ENCODE measurements at places on chromosomes 2 and 18.

- no peak for DNase-seq
These were observed 88.5 kb upstream of the APCDD1 start for GRCh38 chr18:10365901-10366300.

- no peak for DNase-seq
These were observed 15.9 kb downstream of the KLHL41 start for GRCh38 chr2:169525434-169525833.

DNA sequence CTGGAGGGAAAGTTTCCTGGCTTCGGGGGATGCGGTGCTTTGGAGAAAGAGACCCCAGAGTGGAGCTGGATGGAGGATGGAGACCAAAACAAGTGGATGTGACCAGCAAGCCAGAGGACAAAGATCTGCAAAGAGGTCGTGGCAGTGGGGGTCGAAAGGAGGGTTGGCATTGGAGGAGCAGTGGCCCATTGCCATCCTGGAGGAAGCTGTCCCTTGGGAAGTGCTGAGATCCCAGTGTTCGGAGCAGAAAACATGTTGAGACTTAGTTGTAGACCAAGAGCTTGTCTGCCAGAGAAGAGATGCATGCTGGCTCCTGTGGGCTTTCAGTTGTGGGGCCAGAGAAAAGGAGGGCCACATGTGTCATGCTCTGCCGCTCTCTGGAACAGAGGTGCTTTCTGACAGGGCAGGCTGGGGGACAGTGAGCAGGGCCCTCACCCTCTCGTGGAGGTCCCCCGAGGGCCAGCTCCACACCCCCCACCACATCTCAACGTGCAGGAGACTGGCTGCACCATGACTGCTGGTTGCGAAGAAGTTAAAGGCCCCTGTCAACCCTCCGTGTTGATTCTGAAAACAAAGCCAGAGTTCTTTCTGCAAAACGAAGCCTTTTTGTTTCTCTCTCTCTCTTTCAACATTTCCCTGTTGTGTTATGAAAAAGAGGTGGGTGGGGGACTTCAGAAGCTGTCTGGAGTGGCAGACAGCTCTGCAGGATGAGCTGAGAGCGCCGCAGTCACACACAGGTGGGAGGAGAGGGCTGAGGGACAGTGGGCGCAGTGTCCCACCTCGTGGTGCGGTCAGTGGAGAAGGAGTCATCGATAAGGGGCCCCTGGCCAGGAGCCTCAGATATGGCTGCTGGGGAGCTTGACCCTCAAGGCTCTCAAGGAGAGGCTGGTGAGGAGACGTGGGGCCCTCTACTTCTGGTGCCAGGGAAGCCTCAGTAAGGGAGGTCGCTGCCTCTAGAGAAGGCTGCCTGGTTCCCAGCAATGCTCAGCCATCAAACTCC is 77.6 kb upstream of the BCL2L11 start:
- no peak for DNase-seq

GRCh38 chr2:64090264-64090663 is 54.0 kb downstream of the PELI1 start:
- DNase-seq = no peak

- no peak for DNase-seq
These were observed 255.1 kb upstream of the THSD7B start for GRCh38 chr2:136510244-136510643.

- DNase-seq = no peak
These were observed 120.6 kb downstream of the PIGN start for GRCh38 chr18:62066102-62066818.

DNA sequence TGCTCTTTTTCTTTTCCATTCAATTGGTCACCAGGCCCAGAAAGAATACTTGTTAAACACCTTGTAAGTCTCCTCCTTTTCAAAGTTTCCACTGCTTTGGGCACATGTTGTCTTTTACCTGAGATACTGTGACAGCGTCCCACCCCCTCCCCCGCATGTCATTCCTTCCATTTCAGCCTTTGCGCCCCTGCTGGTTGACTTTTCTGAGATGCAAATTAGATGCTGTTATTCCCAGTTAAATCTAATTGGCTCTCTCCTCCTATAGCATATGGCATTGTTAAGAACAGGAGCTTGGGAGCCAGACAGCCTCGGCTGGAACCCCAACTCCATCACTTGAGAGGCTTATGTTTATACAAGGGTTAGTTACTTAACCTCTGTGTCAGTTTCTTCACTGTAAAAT is 80.3 kb upstream of the GAREM1 start:
- no peak for DNase-seq

DNA sequence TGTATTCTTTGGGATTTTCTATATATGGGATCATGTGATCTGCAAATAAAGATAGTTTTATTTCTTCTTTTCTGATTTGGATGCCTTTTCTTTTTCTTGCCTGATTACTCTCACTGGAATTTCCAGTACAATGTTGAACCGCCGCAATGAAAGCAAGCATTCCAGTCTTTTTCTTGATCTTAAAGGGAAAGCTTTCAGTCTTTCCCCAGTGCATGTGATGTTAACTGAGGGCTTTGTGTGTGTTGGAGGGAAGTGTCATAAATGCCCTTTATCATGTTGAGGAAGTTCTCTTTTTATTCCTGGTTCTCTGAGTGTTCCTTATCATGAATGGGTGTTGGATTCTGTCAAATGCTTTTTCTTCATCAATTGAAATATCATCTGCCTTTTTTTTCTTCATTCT is 16.9 kb upstream of the CYBRD1 start:
- DNase-seq = no peak

- no peak for DNase-seq
These were observed 377.4 kb upstream of the DSEL start for GRCh38 chr18:67893916-67894315.

GRCh38 chr2:224263571-224264043 is 138.3 kb downstream of the FAM124B start:
- no peak for DNase-seq

GRCh38 chr18:14935210-14935609 is 187.2 kb downstream of the ANKRD30B start:
- no peak for DNase-seq

DNA sequence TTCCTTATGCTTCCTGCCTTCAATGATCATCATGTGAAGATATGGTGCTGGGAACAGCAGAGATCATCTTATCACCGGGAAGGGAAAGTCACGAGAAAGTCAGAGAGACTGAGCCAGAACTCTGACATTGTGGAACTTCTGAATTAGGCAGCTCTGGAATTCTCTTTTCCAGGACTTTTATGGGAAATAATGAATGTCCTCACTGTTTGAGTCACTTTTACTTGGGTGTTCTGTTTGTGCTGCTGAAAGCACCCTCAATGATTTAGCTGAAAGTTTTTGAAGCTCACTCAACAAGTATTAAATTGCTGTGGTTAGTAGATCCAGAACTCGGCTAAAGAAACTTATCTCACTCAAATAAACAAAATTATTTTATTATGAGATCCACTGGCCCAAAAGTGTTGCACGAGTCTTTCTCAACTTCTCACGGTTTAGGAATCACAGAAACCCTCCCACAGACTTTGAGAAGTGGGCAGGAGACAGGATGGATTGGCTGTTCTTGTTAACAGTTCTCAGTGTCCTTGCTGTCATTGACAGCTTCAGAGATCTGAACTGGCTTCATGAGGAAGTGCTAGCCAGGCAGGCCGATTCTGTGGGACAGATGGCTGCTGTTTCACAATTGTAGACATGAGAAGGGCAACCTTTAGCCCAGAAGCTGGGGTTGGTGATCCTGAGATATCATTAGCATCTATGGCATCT is 26.4 kb upstream of the ATRAID start:
- no peak for DNase-seq

DNA sequence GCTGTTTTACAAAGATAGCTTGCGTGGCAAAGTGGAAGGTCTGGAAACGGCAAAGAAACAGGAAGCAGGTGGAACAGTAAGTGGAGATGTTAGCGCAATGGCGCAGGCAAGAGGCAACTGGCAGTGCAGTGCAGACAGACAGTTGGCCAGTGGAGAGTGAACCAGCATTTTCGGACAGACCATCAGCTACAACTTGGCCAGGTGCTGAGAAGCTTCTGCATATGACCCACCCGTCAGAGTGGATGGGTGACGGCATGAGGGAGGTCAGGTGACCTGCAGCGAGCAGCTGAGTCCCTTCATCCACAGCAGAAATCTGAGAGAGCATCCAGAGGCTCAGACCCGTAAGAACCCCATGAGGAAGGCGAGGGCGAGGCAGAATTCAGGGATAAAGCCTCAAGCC is 33.8 kb downstream of the NPC1 start:
- no peak for DNase-seq

DNA sequence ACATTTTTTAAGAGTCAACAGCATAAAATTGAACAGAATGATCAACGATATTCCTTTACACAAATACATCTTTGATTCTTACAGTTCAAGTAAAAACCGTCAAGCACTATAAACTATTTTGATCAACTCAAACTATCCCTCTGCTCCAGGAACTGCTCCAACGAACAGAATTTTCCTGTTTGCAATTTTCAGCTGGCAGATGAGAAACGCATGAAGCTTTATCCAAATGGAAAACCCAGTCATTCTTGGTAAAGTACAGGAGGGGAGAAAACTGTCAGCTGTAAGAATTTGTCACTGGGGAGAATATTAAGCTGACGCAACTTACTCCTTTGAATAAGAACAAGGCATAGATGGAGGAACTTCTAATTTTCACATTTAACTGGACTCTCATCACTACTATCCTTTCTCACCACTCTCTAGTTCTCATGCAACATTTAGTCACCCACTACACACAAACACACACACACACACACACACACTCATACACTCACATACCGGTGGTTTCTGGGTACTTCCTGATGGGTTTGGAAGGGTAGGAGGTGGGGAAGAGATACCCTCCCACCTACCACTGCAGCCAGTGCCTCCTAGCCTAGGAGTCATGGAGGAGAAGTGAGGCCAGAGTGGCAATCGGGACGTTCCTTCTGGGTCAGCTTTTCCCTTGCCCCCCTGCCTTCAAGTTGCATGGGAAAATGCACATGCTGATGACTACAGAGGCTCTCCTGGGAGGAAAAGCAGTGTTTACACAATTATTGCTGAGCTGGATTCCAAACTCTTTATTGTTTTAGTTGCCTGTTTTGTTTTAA is 54.0 kb upstream of the SPATS2L start:
- DNase-seq = no peak

DNA sequence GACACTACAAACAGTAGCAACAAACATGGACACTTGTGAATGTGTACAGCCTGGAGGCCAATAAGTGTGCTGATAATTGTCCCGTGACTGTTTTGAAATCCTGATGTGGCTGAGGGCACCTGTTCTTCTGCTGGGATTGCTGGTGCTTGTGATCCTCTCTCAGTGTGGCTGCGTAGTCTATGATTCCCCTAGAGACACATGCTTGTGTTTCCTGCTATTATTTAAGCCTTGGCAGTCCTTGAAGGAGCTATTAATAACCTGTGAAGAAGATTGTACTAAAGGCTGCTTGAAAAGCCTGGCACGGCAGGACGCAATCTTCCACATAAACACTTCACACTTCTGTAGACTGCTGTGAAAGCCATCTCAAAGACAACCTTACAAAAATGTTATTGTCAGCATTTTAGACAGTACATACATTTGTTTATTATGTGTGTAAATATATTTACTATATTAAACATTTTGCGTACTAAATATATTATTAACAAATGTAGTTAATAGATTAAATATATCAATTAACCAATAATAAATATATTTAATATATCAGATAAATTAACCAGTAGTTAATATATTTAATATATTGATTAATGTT is 71.4 kb downstream of the GALR1 start:
- DNase-seq = no peak

DNA sequence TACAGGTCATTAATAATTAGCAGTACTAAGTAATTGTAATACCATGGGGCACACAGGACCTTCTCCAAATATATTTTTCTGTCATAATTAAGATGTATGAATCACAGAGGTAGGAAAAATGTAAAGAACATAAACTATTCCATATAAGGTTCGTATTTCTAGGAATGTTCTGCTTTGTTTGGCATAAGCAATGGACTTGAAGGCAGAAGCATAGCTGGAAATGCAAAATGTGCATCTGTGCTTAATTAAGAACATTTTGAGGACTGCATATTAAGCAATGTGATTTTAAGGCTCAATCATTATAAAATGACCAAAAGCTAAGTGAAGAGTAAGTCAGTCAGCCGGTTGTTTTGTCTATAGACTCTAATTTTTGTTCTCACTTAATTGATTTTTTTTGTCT is 123.2 kb downstream of the RBM43 start:
- DNase-seq = no peak

DNA sequence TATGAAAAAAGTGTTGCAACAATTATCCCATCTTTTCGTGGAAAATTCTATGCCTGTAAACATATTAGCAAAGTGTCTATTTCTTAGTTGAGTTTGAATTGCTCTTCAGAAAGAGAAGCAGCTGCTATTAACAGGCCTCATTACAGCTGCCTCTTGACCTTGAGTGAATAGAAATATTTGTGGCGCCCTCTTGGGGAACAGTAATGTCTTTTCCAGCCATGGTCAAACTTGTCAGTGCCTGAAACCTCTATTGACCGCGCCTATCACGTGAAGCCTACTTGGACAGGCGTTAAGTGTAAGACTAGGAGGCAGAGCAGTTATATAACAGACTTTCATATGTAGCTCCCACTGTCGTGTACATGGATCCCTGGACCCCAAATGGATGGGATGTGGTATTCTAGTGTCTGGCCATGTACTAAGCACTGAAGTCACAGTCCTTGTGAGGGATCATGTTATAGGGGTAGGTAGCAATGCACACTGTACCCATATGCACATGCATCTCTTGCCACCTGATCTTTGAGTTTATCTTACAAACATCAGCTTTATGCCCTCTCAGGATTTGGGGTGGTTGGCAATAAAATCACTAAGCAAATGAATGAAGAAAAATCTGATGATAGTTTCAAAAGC is 245.0 kb downstream of the PTGR3 start:
- DNase-seq = no peak

DNA sequence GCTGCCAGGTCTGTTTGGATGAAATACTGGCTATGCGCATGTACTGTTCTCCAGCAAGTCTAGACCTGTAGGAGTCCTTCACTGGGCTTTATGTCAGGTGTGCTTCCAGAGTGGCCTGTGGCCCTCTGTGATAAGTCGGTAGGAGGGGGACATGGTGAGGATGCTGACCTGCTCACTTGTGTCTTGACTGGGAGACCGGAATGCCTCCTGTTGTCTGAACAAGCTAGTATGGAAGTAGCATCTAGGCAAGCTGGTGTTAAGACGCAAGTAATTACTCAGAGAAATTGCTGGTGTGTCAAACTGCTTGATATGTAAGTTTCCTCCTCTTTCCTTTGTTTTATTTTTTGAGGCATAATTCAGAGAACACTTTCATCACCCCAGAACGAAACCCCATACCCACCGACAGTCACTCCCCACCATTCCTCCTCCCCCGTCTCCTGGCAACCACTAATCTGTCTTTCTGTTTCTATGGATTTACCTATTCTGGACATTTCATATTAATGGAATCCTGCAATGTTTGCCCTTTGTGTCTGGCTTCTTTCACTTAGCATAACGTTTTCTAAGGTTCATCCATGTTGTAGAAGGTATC is 76.4 kb downstream of the TMEM247 start:
- DNase-seq = no peak

- no peak for DNase-seq
These were observed 788.4 kb downstream of the EPHA4 start for GRCh38 chr2:220783671-220784070.

Data from stimulated activated CD8-positive, alpha-beta memory T cell treated with anti-CD3 and anti-CD28 coated beads, Interleukin-15, amount 100 ng/mL, for 4 hours (primary cell).